ENCODE measurements at places on chromosomes 11 and 22.
A peak's percentile ranks its signal among the peaks of the same experiment; 100 is the strongest.

GRCh38 chr22:39474351-39475111, 17.7 kb downstream of the MGAT3 start:
- DNase-seq = peak; percentile 63

- DNase-seq = peak; percentile 65
Observed at GRCh38 chr11:18790883-18791206, 753 bp downstream of the PTPN5 start.

- no peak for DNase-seq
Observed at GRCh38 chr11:44854086-44854485, 96.6 kb downstream of the TP53I11 start.

DNA sequence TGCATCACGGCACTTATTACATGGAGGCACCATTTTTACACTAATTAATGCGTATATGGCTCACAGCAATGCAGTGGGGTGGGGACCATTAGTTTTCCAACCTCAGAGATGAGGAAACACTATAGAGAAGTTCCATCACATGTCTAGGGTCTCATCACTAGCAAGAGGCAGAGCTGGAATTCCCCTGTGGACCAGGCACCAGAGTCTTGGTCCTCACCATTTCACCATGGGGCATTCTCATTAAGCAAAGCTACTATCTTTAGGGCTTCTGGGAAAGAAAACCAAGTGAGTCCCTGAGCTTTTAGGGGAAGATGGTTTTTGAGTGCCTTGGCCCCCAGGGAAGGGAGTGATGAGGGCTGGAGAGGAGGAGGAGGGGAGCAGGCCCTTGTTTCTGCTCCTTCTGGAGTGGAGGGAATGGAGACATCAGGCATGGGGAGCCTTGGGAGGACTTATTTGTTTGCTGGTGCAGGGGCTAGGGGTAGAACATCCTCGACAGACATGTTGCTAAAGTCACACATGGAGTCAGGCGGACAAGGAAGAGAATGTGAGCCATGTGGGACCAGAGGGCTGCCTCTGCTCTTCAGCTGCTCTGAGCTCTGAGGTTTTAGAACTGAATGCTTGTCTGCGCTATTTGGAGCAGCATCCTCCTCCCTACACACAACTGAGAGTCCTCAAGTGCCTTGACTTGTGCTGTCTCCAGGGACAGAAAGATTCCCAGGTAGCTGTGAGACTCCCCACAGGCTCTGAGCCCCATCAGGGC, 40.3 kb upstream of the ZBED5 start:
- DNase-seq = no peak

DNA sequence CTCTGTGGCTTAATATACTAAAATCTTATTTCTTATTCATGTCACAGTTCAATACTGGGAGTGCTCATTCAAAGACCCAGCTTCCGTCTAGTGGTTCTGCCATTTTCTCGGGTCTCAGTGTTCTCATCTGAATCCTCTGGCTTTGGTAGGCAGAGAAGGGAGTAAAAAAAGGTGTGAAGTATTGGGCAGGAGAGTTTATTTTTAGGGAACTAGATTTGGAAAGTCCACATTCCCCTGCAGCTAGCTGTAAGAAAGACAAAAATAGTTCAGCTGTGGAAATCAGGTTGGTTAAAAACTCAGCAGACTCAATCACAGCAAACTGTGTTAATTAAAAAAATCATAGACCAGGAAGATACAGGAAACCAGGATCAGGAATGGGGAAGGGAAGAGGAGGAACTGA, 4.1 kb upstream of the LYVE1 start:
- DNase-seq = no peak

DNA sequence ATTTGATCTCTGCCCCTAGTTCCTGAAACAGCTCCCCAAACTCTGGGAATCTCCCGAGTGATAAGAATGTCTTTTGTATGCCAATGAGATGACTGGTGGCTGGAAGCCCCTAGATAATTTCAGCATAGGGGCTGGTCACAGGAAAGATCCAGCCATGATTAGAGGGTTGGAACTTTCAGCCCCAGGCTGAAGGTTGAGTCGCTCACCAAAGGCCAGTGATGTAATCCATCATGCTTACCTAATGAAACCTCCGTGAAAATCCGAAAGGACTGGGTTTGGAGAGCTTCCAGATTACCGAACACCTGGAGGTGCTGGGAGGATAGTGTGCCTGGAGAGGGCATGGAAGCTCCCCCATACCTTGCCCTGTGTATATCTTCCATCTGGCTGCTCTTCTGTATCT, 26.0 kb downstream of the LRRC32 start:
- no peak for DNase-seq

- no peak for DNase-seq
Observed at GRCh38 chr11:114366331-114367243, 33.7 kb downstream of the C11orf71 start.

DNA sequence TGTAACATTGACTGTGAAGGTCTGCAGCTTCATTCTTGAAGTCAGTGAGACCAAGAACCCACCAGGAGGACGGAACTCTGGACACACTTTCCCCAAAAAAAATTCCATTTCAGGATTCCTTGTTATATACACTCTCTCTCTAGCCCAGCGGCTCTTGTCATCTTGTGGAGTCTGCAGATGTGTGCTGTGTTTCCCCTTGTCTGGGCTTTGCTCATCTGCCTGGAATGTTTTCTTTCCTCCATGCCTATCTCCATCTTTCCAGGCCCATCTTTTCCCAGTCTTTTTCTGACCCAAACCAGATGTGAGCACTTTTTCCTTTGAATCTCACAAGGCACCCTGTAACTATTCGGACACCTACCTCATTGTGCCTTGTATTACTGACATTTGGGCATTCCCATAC, 5.1 kb upstream of the DRG1 start:
- DNase-seq = no peak

- DNase-seq = no peak
Observed at GRCh38 chr22:44391481-44392445, 79.0 kb upstream of the SHISAL1 start.

DNA sequence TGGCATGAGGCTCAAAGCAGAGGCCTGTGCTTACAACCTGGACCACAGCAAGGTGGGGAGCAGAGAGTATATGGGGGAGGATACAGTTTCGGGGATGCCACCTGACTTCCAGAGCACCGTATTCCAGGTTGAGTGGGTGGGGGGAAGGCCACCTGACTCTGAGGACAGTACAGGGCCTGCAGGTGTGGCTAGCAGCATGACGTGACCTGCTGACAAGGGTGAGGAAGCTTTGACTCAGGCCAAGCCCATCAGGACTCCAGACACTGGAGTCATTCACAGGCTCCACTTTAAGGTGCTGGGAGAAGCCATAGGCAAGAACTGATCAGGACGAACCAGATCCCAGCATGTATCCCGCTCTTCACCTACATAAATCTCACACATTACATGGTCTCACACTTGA, 34.6 kb upstream of the CRTAM start:
- DNase-seq = no peak

- DNase-seq = no peak
Observed at GRCh38 chr11:441418-442274, at the start of gene ANO9. Gene ANO9, minus strand, starts transcription at chr11:442011. Its CDS starts 85 bp downstream, at chr11:441926.

- DNase-seq = no peak
Observed at GRCh38 chr11:99171330-99171729, 150.6 kb downstream of the CNTN5 start.

DNA sequence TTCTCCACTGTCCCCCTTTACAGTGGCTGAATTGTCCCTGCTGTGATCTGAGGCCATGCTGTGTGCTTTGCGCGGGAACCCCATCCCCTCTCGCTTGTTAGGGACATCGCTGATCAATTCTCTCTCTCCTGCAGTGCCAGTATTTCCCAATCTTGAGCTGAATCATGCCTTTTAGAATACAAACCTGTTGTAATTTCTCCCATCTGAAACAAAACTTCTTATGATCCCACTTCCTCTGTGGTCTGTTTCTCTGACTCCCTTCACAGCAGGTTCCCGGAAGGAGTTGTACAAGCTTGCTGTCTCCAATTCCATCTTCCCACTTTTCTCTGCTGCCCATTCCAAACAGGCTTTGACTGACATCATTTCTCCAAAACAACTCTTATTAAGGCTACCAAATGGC, 16.8 kb downstream of the ADAMTS15 start:
- DNase-seq = no peak

Data from ecto neural progenitor cell (in vitro differentiated cells).